ENCODE measurements at places on chromosomes 4 and X.

GRCh38 chrX:153968754-153969124 lies 2.9 kb downstream of the HCFC1 start:
- no peak for DNase-seq

GRCh38 chrX:71953391-71953790 lies 42.7 kb downstream of the NHSL2 start:
- no peak for DNase-seq

DNA sequence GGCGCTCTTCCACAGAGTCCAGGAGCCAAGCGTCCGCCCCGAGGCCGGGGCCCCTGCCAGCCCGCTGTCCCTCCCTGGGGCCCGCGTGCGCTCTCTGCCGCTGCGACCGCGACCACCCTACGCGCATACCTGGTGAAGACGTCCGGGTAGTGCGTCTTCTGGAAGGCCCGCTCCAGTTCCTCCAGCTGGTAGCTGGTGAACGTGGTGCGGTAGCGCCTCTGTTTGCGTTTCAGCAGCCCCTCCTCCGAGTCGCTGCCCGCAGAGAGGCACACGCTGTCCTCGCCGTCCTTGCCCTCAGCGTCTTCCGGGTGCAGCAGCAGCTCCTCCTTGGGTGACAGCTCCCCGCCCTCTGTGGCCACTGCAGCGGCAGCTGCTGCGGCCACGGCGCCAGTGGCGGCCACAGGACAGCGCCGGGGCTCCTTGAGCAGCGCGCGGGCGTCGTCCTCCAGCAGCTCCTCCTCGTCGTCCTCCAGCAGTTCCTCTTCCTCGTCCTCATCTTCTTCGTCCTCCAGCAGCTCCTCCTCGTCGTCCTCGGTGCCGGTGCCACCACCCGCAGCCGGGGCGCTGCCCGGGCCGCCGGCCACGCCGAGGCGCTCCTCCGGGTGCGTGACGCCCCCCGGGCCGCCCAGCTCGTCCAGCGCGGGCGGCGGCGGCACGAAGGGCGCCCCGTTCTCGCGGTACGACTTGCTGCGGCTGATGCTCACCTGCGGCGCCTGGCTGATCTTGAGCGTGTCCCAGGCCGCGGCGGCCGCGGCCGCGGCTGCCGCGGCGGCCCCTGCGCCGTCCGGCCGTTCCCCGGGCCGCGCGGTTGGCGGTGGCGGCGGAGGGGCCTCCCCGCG lies 2.8 kb downstream of the ARX start:
- no peak for DNase-seq

DNA sequence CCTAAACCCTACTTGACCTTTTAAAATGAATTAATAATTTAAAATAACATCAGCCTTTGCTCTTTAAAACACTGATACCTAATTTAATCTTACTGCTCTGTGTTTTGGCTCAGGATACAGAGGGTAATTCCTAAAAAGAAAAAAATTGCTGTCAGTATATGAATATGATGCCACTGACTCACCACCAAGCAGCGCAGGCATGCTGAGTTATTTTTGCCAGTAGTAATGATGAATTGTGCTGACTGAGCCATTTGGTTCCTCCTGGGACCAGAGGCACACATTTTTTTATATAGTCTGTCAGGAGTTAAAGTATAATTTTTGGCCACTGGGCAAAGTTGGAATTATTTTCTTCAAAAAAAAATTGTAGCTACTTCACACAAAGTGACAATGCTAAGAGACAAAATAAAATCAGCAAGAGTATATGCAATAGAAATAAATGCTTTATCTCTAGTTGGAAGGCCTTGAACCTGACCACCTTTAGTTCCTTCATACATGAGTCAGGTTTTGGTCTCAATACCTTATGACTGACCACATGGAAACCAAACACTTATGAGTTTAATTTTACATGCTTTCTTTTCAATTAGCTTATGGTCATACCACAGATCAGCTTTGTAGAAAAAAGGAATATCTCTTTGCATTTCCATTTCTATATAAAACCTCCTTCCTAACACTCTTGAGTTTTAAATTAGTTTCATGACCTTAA lies 115.1 kb downstream of the PPP3CA start:
- DNase-seq: no peak
